Fibroblast of skin of left biceps (primary cell): ENCODE measurements at places on chromosomes 1 and 21.

DNA sequence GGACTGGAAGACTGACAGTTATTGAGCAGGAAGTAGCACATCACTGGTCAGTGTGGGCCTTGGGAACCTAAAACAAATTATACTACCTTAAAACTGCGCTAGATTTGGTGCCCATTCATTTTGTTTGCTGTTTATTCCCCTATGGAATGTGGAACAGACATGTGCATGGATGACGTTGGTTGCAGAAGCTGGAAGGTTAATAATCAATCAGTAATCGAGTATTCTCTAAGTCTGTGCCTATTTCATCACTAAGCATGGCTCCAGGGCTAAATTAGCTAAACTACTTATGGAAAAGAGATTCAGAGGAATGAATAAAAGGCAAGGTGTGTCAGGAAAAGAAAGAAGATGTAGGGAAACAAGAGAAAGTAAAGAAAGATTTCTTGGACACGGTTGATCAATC is 33.5 kb upstream of the DPT start:
- no peak for DNase-seq

- no peak for DNase-seq
Measured at GRCh38 chr1:78543941-78544643, 53.3 kb downstream of the PTGFR start.

DNA sequence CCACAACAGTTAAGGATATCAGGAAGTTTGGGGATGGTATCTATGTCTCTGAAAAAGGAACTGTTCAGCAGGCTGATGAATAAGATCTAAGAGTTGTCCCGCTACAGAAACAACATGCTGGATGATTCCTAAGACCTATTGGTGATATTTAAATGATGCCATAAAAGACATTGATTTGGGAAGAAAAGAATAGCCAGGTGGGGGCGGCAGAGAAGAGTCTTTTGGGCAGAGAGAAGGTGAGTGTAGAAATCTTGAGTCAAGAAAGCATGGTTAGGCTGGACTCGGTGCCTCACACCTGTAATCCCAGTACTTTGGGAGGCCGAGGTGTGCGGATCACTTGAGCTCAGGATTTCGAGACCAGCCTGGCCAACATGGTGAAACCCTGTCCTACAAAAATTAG is 11.8 kb upstream of the TMEM201 start:
- DNase-seq = no peak

- no peak for DNase-seq
Measured at GRCh38 chr1:161950377-161950776, 73.3 kb downstream of the OLFML2B start.

GRCh38 chr1:198656500-198656932 is 17.7 kb downstream of the PTPRC start:
- no peak for DNase-seq

GRCh38 chr1:204863024-204863423 is 7.6 kb upstream of the NFASC start:
- DNase-seq = no peak

DNA sequence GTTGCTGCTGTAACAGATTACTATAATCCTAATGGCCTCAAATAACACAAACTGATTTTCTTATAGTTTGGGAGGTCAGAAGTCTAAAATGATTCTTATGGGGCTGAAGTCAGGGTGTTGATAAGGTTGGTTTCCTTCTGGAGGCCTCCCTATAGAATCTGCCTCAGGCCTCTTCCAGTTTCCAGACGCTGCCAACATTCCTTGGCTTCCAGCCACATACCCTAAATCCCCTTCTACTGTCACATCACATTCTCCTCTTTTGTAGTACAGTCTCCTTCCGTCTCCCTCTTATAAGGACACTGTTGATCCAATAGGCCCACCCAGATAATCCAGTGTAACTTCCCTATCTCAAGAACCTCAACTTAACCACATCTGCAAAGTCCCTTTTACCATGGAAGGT is 145.3 kb upstream of the NCAM2 start:
- DNase-seq = no peak

DNA sequence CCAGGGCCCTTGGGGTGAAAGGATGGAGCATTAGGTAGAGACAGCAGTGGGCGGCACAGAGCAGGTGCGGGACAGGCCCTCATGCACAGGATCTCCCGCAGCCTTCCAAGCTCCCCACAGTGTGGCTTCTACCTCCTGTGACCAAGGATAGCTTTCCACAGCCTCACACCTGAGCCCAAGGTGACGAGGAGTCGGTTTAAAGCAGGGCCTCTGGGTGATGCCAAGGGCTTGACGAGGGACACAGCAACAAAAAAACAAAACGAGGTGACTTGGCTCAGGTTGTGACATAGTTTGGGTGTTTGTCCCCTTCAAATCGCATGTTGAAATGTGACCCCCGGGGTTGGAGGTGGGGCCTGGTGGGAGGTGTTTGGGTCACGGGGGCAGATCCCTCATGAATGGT is 15.3 kb downstream of the RSPH1 start:
- DNase-seq = no peak

DNA sequence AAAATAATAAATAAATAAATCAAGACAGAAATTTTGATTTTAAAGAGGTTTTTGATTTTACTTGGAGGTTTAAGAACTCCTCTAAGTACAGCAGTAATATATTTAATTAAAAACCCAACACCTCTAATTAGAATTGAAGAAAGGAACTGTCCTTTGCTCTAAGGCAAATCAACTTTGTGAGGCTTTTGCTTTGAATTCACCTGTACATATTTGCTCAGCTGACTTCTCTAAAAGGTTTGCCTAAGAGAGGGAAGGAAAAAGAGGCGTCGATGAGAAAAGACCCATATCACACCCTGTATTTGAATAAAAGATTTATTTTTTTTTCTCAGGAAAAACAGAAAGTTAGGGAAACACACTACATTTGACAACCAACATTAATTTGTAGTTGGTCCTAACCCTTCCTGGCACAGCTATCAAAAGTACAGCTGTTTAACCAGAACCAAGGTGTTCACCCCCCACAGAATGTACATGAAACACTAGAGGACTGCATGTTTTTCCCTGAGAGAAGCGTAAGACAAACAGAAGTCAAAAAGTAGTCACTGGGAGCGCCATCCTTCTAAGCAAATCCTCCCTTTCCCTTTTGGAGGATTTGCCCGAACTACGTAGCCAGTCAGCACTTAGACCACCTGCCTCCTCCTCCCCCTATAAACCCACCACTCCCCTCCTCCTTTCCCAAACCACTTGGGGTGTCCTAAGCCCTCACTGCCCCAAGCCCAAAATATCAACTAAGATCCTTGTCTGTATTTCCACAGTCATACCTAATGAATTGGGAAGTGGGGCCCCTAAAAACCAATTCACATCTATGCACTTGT is 4.9 kb downstream of the MCL1 start:
- no peak for DNase-seq

DNA sequence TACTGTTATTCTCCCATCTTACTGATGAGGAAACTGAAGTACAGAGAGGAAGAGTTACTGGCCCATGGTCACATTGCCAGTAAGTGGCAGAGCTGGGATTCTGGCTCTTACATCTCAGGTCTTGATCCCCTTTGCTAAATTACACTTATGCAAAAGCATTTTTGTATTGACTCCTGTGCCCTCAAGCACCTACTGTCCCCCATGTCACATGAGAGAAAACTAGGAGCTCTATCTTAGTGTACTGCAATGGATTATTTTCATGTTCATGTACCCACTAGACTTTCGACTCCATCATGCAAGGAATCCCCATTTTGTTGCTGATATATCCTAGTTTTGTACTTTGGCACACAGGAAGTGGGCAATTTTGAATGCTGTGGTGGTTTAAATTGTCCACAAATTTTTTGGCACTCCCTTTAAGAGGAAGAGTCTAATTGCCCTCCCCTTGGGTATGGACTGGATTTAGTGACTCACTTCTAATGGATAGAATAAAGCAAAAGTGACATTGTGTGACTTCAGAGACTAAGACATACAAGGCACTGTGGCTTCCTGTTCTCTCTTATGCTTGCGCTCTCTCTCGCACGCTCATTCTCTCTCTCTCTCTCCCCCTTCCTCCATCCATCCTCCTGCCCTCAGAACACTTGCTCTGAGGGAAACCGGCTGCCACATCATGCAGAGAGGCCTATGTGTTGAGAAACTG is 43.5 kb upstream of the JAK1 start:
- DNase-seq = no peak

- DNase-seq = no peak
Measured at GRCh38 chr1:111818081-111818480, 62.4 kb downstream of the DDX20 start.

- no peak for DNase-seq
Measured at GRCh38 chr1:181647314-181648035, 164.2 kb downstream of the CACNA1E start.

DNA sequence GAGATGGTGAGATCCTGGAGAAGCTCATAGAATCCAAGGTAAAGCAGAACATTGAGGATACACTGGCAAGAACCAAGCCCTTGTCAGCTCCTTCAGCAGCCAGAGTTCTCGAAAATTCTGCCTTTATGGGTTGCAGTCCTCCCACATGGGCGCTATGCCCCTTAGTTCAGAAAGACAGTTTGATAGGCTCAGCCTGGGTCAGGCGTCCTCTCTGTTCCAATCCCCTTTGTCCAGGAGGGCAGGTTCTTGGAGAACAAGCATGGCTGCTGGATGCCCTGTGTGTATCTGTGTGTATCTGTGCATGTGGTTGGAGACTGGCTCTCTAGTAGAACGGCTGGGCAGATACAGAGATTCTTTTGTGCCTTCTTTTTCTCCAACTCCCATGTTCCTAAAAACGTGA is 8.0 kb upstream of the NBL1 start:
- no peak for DNase-seq

DNA sequence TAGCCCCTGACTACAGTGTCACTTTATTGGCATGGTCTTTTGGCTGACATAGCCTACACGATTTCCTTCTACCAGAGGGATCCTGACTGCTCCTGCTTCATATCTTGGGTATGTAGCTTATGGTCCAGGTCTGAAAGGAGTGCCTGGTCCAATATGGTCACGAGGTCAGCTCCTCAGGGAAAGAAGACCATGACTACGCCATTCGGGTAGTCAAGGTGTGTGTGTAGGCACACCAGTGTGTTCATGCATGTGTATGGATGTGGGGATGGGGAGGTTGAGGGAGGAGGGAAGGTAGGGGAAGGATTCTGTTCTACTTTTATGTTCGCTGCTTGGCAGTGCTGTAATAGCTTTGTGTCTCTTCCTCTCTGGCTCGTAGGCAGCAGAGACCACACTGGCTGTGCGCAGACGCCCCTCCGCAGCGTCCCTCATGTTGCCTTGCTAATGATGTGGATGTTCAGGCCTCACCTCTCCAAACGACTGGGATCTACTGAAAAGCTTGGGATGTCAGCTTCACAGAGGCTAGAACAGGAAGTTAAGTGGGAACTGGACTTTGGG is 10.0 kb upstream of the C4BPB start:
- no peak for DNase-seq

DNA sequence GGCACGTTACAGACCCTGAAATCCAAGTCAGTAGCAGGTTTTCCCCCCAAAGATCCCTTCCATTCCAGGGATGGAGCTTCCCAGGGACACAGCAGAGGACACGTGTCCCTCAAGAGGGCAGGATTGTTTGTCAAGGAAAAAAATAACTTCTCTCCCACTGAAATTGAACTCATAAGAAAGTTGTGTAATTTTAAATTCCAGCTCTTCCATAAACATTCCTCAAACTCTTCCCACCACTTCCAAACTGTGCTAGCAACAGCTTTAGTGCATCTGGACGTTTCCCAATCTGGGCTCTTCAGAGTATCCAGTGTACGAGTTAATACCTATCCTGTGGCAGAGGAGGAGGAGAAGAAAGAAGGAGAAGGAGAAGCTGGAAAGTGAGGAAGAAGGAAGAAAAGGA is 79.6 kb downstream of the PSMG1 start:
- DNase-seq = peak; percentile 91

DNA sequence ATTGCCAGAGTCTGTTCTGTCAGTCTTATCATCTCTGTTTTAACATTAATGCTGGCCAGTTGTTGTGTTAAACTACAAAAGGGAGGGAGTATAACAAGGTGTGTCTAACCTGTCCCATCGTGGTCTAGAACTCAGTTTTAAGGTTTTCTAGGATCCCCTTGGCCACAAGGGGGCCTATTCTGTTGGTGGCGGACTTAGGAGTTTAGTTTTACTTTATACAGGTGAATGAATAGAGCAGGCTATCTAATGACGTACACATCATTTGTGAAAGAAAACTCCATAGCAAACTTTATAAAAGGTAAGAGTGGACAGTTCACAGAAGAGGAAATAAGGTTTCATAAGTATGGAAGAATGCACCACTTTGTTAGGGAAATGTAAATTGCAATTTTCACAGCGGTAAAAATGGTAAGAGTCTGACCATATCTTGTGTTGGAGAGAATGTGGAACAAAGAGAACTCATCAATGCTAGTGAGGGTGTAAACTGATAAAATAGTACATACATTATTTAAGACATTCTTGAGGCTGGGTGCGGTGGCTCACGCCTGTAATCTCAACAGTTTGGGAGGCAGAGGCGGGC is 2.5 kb upstream of the ATF6 start:
- no peak for DNase-seq

DNA sequence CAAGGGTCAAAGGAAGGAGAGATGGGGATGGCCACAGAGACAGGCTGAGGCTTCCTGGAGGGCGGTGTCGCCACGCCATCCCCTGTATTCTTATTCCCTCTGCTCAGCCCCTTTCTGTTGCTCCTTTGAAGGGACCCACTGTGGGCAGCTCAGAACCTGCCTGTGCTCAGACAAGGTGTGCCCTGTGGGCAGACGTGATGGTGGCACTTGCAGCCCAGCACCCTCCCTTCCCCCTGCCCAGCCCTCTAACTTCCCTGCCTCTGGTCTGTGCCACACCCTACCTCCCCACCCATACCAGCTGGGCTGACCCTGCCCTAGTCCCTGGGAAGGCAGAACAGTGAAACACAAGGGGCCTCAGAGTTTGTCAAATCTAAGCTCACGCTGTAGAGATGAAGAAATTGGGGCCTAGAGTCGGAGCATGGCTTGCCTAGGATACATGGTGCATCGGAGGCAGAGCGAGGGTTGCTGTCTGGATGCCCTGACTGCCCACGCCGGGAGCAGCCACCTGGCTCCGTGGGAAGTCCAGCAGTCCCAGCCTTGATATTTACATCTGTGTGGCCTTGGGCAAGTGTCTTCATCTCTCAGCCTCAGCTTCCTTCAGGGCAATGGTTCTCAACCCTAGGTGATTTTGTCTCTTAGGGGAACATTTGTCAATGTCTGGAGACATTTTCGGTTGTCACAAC is 68.6 kb upstream of the RUNX3 start:
- no peak for DNase-seq

- DNase-seq = no peak
Measured at GRCh38 chr1:11273595-11274234, 717 bp downstream of the UBIAD1 start.

- DNase-seq = no peak
Measured at GRCh38 chr1:192766876-192767275, 42.0 kb upstream of the RGS2 start.

- DNase-seq = no peak
Measured at GRCh38 chr1:7379441-7379971, 391.6 kb upstream of the VAMP3 start.

GRCh38 chr1:91635763-91636162 is 135.1 kb downstream of the CDC7 start:
- no peak for DNase-seq

DNA sequence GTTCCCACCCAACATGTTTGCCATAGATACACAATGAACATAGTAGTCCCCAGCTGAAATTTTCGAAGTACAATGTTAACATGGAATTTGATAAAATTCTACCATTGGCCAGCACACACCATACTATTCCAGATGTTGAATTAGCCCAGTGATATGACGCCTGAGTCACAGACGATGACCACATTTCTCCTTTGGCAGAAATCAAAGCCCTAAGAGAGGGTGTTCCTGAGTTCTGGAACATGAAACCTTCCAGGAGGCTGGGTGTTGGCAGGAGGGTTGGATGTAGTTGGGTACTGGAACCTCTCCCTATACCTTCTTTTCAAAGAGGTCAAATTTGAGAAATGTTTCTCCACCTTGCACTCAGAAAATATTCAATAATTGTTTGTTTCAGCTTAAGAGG is 37.8 kb downstream of the LPAR3 start:
- DNase-seq = no peak

- no peak for DNase-seq
Measured at GRCh38 chr1:40782371-40782956, 1.1 kb upstream of the KCNQ4 start.
